Ovary (tissue), 10 donors: ENCODE measurements at places on chromosomes 16 and 17. TPM values are rescaled to one million over a fixed set of nuclear protein-coding genes. Genes with fewer than 3 reads are reported as not detected.
A peak's percentile ranks its signal among the peaks of the same experiment; 100 is the strongest.

Gene GAST
- not detected for total RNA-seq

Gene LPO
- total RNA-seq, result 0.32 TPM

Gene ZNF213
- total RNA-seq, result 15.8 TPM

Gene EPOP
- total RNA-seq, result 1.0 TPM

Gene AGRP
- not detected for total RNA-seq

Gene MEIOC
- total RNA-seq, result not detected

Gene IRX5
- 0.40 TPM for total RNA-seq

Gene COL1A1
- total RNA-seq, result 71.2 TPM

Gene IRF8
- total RNA-seq, result 1.8 TPM

Gene LRRC46
- total RNA-seq, result 0.60 TPM

Gene CENPX
- 29.8 TPM for total RNA-seq

Gene ANKRD40CL
- not detected for total RNA-seq

Gene TNP2
- total RNA-seq, result not detected

Gene ODAD4
- 1.4 TPM for total RNA-seq

Gene ITGAL
- 2.2 TPM for total RNA-seq

DNA sequence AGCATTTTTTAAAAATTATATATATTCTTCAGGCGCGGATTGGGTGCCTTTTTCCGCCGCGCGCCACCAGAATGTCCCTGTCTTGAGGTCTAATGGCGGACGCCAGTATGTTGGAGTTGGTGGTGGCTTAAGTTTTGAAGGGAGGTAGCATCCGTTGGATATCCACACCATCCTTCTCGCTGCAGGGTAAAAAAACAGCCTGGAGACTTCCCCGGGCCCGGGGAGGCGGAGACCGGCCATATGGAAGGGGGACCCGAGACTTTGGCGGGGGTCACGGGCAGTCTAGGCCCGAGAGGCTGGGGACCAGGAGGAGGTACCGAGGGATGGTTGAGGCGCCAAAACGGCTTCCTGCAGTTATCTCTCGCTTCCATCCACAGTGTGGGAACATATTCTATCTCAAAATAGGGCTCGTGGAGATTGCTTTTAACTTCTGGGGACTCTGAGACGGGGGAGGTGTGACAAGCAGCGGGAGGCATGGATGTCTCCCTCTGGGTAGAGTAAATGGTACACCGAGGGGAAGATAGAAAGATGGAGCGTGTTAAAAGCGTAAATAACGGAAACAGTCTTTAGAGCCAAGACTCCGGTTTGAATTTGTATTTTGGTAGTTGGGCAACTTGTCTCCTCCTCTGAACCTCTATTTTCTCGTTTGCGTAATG lies at the start of gene SF3B3:
SF3B3 (plus strand) TSS at position 74 of the 656 bp plus-strand sequence. CDS start 2,841 bp downstream, outside the sequence.
- peak within 1 kb of the TSS; percentile 90 for H3K4me3 ChIP-seq
- H3K27ac ChIP-seq, result peak within 1 kb of the TSS; percentile 69
- H3K4me1 ChIP-seq, result peaks cover 8% of the 10 kb centered on the region
- H3K36me3 ChIP-seq, result no peaks in the 10 kb centered on the region

DNA sequence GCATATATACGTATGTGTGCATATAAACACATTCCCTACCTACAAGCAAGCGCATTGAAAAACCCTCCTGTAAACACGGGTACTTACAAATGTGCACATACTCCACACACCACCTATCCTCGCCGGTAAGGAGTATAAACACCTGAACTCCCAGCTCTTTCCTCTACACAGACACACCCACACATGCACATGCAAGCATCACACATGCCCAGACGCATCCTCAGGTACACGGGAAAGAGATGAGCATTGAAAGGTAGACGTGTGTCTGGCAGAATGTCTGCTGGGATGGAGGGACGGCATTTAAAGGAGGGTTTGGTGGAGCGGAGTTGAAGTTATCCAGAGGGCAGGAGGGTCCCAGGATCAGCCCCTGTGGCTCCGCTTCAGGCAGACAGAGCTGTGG lies 4.7 kb upstream of the SMTNL2 start:
- H3K27me3 ChIP-seq, result no peaks in the 10 kb centered on the region
- no peaks in the 10 kb centered on the region for H3K36me3 ChIP-seq
- no peak overlapping the region for H3K27ac ChIP-seq
- no peak for DNase-seq
- peaks cover 4% of the 10 kb centered on the region for H3K4me1 ChIP-seq

DNA sequence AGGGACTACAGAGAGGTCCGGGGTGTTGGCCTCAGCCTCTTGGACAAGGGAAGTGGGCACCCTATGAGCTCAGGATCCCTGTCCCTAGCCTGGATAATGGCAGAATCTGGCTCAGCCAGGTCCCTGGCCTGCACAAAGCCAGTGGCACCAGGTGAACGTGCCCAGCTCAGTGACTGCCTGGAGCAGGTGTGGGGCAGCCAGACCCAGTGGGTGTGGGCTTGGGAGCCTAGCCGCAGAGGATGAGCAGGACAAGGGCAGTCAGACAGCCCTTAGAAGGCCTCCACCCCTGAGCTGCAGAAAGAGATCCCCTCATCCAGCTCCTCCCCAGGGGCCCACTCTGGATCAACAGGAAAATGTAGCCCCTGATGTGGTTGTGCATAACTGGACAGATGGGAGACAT lies 585.3 kb downstream of the KCNJ18 start:
- no peak overlapping the region for H3K4me3 ChIP-seq
- no peak overlapping the region for H3K27ac ChIP-seq
- H3K4me1 ChIP-seq, result no peaks in the 10 kb centered on the region
- no peaks in the 10 kb centered on the region for H3K27me3 ChIP-seq
- DNase-seq, result no peak
- no peaks in the 10 kb centered on the region for H3K36me3 ChIP-seq

- H3K4me1 ChIP-seq, result peaks cover 9% of the 10 kb centered on the region
- no peaks in the 10 kb centered on the region for H3K36me3 ChIP-seq
These were observed 60.4 kb downstream of the PLXDC1 start for GRCh38 chr17:39090908-39091665.

GRCh38 chr16:82936941-82937551 lies 310.3 kb downstream of the CDH13 start:
- H3K4me3 ChIP-seq, result no peak overlapping the region
- H3K36me3 ChIP-seq, result no peaks in the 10 kb centered on the region
- DNase-seq, result no peak
- H3K27ac ChIP-seq, result no peak overlapping the region

DNA sequence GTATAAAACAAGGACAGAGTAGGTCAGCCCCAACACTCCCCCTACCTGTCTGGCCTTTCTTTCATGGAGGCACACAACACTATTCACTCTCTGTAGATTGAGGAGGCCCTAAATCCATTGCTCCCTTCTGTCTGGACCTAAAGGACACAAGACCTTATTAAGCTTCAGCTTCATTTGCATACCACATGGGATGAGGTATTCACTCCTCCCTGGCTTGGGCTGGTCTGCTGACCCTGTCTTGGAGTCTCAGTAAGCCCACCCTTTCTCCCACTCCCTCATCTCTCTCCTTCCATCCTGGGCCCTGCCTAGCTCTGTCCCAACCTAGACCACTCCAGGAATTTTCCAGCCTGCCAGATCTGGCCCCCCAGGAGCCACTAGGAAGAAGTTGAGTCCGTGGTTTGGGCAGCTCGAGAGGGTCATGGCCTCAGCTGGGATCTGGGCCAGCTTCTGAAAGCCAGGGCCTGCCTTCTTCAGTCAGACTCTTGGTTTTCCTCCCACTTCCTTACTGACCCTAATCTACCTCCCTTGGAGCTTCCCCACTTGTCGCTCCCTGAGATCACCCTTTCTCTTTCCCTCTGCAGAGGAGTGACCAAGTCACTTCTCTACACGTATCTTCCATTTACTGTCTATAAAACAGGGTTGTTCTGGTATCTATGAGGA lies 6.5 kb upstream of the LLGL1 start:
- peak overlapping the region; percentile 51 for H3K27ac ChIP-seq
- peak; percentile 59 for DNase-seq
- H3K4me1 ChIP-seq, result no peaks in the 10 kb centered on the region
- no peaks in the 10 kb centered on the region for H3K27me3 ChIP-seq

GRCh38 chr17:57138956-57139576 lies 54.0 kb downstream of the AKAP1 start:
- H3K27me3 ChIP-seq, result no peaks in the 10 kb centered on the region
- no peaks in the 10 kb centered on the region for H3K36me3 ChIP-seq
- H3K4me3 ChIP-seq, result no peak overlapping the region
- H3K4me1 ChIP-seq, result no peaks in the 10 kb centered on the region
- H3K27ac ChIP-seq, result no peak overlapping the region

DNA sequence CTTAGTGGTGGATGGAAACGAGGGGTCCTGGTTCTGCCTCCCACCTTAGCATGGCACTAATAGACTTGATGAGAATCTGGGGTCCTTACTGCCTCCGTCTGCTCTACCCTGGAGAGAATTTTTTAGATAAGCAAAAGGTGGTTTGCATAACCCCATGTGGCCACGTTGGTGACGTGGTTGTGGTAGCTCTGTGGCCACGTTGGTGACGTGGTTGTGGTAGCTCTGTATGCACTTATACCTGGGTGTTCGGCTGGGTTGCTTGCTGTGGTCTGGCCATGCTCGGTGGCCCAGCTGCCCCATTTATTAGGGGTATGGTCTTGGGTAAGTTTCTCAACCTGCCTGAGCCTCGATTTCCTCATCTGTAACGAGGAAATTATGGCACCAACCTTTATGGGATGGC lies 13.0 kb downstream of the SPIRE2 start:
- no peak overlapping the region for H3K27ac ChIP-seq
- no peak overlapping the region for H3K4me3 ChIP-seq
- no peaks in the 10 kb centered on the region for H3K36me3 ChIP-seq
- no peaks in the 10 kb centered on the region for H3K27me3 ChIP-seq

DNA sequence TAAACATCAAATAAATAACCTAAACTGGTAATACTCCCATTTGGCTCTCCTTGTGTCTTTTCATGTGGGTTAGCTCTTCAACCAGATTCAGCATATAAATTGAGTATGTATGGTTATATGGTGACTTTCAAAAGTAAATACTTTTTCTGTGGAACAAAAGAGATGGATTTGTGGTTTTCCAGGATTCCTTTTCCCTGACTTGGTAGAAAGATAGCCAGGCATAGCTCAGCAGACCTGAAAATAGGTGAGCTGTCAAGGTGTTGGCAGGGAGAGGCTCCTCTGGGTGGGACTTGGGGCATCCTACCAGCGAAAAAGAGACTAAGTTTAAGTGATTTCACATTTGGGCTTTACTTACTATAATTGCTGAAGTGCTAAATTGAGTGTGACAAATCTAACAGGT lies 80.3 kb downstream of the FTO start:
- no peak for DNase-seq
- no peaks in the 10 kb centered on the region for H3K4me1 ChIP-seq
- no peak overlapping the region for H3K4me3 ChIP-seq
- H3K36me3 ChIP-seq, result no peaks in the 10 kb centered on the region

GRCh38 chr17:14318918-14319205 lies 18.0 kb downstream of the HS3ST3B1 start:
- no peak overlapping the region for H3K4me3 ChIP-seq

DNA sequence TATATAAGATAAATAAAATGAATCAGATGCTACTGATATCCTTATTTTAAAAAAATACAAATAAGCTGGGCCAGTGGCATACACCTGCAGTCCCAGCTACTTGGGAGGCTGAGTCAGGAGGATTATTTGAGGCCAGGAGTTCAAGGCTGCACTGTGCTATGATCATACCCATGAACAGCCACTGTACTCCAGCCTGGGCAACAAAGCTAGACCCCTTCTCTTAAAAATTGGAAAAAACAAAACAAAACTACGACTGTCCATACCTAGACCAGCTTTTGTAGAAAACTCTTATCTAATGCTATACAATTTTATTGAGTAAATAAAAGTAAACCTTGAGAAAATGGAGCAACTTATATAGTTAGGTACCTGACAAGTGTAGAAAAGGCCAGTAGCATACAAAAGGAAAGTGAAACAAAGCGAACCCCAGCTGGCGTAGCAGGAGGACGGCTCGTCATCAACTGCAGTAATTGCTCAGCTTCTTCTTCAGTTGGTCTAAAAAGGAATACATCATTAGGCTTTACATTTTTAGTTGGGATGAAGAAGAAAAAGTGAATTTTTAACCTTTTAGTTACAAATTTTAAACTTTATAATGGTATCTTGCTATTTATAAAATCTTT lies 23.6 kb downstream of the INTS2 start:
- DNase-seq, result peak; percentile 11
- H3K4me3 ChIP-seq, result no peak overlapping the region
- H3K4me1 ChIP-seq, result no peaks in the 10 kb centered on the region
- H3K27ac ChIP-seq, result no peak overlapping the region

- no peaks in the 10 kb centered on the region for H3K4me1 ChIP-seq
- no peaks in the 10 kb centered on the region for H3K36me3 ChIP-seq
- H3K27me3 ChIP-seq, result no peaks in the 10 kb centered on the region
- H3K4me3 ChIP-seq, result no peak overlapping the region
- no peak overlapping the region for H3K27ac ChIP-seq
These were observed 36.5 kb downstream of the PIPOX start for GRCh38 chr17:29079433-29079832.

- H3K4me1 ChIP-seq, result no peaks in the 10 kb centered on the region
- H3K4me3 ChIP-seq, result no peak overlapping the region
- no peaks in the 10 kb centered on the region for H3K36me3 ChIP-seq
- no peak overlapping the region for H3K27ac ChIP-seq
- no peaks in the 10 kb centered on the region for H3K27me3 ChIP-seq
These were observed 5.3 kb upstream of the HSF5 start for GRCh38 chr17:58493506-58493905.

- DNase-seq, result no peak
- H3K4me1 ChIP-seq, result no peaks in the 10 kb centered on the region
- H3K36me3 ChIP-seq, result no peaks in the 10 kb centered on the region
- H3K4me3 ChIP-seq, result no peak overlapping the region
- no peak overlapping the region for H3K27ac ChIP-seq
- no peaks in the 10 kb centered on the region for H3K27me3 ChIP-seq
These were observed 47.4 kb upstream of the LHX1 start for GRCh38 chr17:36889770-36890349.

DNA sequence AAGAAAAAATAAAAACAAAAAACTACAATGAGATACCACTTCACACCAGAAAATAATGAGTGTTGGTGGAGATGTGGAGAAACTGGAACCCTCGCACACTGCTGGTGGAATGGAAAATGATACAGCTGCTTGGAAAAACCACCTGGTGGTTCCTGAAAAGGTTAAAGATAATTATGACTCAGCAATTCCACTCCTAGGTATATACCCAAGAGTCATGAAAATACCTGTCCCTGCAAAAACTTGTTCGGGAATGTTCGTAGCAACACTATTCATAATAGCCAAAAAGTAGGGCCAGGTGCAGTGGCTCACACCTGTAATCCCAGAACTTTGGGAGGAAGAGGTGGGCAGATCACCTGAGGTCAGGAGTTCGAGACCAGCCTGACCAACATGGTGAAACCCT lies 8.1 kb upstream of the ITGAE start:
- H3K27me3 ChIP-seq, result no peaks in the 10 kb centered on the region
- H3K36me3 ChIP-seq, result no peaks in the 10 kb centered on the region
- H3K4me1 ChIP-seq, result peaks cover 24% of the 10 kb centered on the region
- DNase-seq, result no peak
- no peak overlapping the region for H3K4me3 ChIP-seq

GRCh38 chr17:63842173-63842539 lies 329 bp downstream of the SMARCD2 start:
- H3K4me3 ChIP-seq, result peak overlapping the region; percentile 100
- no peaks in the 10 kb centered on the region for H3K36me3 ChIP-seq
- H3K27me3 ChIP-seq, result no peaks in the 10 kb centered on the region
- H3K4me1 ChIP-seq, result peaks cover 25% of the 10 kb centered on the region
- DNase-seq, result peak; percentile 50

- no peak overlapping the region for H3K4me3 ChIP-seq
- H3K36me3 ChIP-seq, result no peaks in the 10 kb centered on the region
- H3K27me3 ChIP-seq, result no peaks in the 10 kb centered on the region
- H3K4me1 ChIP-seq, result no peaks in the 10 kb centered on the region
These were observed 22.8 kb downstream of the TMEM204 start for GRCh38 chr16:1556254-1556653.

- no peaks in the 10 kb centered on the region for H3K27me3 ChIP-seq
- no peak overlapping the region for H3K27ac ChIP-seq
- no peak for DNase-seq
- no peaks in the 10 kb centered on the region for H3K4me1 ChIP-seq
These were observed 7.2 kb upstream of the EXOSC6 start for GRCh38 chr16:70258946-70259345.
